ENCODE measurements at places on chromosomes 4 and X. TPM values are rescaled to one million over a fixed set of nuclear protein-coding genes. Genes with fewer than 3 reads are reported as not detected.

- peak; percentile 1 for DNase-seq
- no peaks in the 10 kb centered on the region for H3K27me3 ChIP-seq
- H3K36me3 ChIP-seq: no peaks in the 10 kb centered on the region
- H3K27ac ChIP-seq: no peak overlapping the region
Measured at GRCh38 chrX:10326578-10326977, 169.8 kb downstream of the CLCN4 start.

- DNase-seq: no peak
- peaks cover 15% of the 10 kb centered on the region for H3K36me3 ChIP-seq
- H3K27ac ChIP-seq: no peak overlapping the region
- no peaks in the 10 kb centered on the region for H3K4me1 ChIP-seq
- H3K4me3 ChIP-seq: no peak overlapping the region
Measured at GRCh38 chr4:158146736-158147135, 26.1 kb downstream of the GASK1B start.

DNA sequence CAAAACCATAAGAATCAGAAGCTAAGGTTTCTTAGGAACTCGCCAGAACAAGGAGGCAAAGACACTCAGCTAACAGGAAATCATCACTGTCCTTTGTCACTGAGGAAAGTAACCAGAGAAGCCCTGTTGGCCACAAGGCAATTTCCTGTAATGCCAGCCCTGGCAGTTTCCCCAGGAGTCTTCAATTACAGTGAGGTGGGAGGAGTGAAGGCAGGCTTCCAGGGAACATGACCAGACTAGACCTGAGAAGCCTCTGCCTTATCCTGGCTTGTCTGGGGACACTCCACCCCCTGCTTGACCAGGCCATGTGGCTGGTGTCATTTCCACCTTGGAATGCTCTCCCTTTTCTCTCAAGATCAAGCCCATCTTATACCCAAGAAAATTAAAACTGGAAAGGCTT lies 125.3 kb downstream of the COL4A6 start:
- H3K27ac ChIP-seq: no peak overlapping the region
- peak; percentile 11 for DNase-seq
- no peaks in the 10 kb centered on the region for H3K27me3 ChIP-seq
- no peak overlapping the region for H3K4me3 ChIP-seq

DNA sequence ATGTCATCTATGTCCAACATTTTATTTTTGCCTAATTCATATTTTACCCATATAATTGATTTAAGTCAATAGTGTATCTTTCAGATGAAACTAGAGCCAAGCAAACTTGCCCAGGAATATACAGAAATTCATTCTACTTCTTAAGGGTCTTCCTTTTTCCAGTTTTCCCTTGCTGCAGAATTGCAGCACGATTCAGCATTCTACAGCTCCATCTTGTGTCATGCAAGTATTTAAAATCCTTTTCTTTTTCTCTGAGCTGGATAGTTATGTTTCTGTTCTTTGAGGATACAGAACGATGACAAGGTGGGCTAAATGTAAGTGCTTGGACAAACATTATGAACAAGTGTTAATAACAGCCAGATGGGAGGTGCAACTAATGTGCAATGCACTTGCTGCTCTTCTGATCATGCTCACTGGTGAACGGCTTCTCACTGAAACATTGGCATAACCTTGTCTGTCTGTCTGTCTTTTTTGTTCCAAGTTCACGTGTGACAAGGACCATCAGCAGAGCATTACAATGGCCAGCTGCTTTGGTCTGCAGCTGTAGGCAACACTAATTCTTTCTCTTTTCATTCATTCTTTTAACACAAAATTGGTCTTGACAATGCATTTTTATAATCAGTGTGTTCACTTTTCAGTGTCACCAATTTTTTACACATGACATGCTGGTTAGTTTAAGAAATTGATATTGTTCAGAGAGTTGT lies 1821.7 kb downstream of the ARAP2 start:
- H3K36me3 ChIP-seq: no peaks in the 10 kb centered on the region
- H3K4me1 ChIP-seq: no peaks in the 10 kb centered on the region
- no peak overlapping the region for H3K4me3 ChIP-seq
- DNase-seq: no peak

DNA sequence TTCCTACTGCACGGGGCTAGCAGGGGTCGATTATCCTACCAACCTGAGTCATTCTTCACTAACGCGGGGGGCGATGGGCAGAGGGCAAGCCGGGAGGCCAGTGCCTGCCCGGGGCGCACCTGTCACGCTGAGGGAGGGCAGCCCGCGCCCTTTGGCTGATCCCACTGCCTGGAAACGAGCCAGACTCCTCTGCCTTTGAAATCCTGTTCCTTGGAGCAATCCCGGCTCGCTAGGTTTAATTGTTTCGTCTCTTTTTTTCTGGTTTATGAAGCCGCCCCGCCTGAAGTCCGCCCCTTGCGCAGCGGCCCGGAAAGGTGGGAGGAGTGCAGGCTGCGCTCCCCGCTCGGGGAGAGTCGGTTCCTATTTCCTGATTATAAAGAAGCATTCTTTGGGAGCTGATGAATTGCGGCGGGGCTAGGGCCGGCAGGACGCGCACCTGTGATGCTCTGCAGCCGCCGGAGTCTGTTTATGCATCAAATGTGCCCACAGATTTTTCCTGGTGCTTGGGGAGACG lies 484.2 kb downstream of the BCOR start:
- H3K36me3 ChIP-seq: no peaks in the 10 kb centered on the region
- H3K27ac ChIP-seq: no peak overlapping the region
- peaks cover 1% of the 10 kb centered on the region for H3K27me3 ChIP-seq
- H3K4me1 ChIP-seq: peaks cover 4% of the 10 kb centered on the region
- peak overlapping the region; percentile 3 for H3K4me3 ChIP-seq

DNA sequence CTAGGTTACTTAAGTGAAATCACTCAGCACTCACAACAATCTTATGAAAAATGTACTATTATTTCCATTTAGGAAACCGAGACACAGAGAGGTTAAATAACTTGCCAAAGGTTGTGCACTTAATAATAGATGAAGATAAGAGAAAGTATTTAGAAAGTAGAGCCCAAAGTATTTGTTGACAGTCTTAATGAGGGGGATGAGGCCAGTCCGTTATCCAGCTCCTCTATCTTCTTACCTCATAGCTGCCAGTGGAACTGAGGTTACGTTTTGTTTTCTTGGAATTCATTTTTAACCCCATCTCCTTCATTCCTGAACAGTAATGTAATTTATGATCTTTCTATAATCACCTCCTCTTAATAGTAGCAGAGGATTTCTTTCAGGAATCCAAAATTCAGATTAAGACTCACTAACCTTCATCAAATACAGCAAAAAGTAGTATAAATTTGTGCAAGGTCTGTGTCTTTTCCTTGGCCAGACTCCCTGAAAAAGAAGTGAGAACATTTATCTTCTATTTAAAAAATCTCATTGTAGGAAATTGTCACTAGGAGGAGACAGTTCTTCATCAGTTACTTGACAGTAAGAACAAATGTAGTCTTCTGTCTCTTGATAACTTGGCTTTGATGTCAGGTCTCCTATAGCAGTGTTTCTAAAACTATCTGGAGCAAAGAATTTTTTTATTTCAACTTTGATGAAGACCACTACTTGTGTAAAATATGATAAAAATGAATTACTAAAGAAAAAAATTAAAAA lies 35.5 kb downstream of the F8 start:
- H3K27ac ChIP-seq: no peak overlapping the region
- DNase-seq: peak; percentile 1
- H3K4me3 ChIP-seq: no peak overlapping the region
- H3K27me3 ChIP-seq: no peaks in the 10 kb centered on the region
- no peaks in the 10 kb centered on the region for H3K4me1 ChIP-seq

DNA sequence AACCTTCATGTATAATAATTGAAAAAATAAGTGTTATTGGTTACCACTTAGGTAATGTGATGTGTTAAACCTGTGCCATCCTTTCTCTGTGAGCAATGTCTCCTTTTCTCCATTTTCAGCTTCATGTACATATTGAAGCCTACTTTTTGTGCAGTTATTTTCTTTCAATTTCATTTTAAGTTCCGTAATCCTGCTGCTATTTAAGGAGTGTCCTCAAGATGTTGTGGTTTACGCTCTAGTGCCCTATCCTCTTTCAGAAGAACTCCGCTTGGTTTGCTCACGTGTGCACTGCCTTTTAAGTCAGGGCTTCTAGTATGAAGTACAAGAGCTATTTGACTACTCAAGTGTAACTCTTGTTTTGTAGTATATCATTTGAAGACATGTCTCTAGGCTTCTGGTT lies 2253.2 kb upstream of the TENM3 start:
- DNase-seq: no peak
- H3K4me3 ChIP-seq: no peak overlapping the region
- H3K27ac ChIP-seq: no peak overlapping the region
- no peaks in the 10 kb centered on the region for H3K36me3 ChIP-seq
- no peaks in the 10 kb centered on the region for H3K4me1 ChIP-seq
- H3K27me3 ChIP-seq: no peaks in the 10 kb centered on the region

Gene SLC25A31
- not detected for total RNA-seq

Gene DGKK
- not detected for total RNA-seq

Gene GLRB
- total RNA-seq: 6.2 TPM

Gene TMA16
- total RNA-seq: 41.1 TPM

Gene NAT8L
- 0.12 TPM for total RNA-seq

All from endothelial cell of umbilical vein (primary cell).